ENCODE measurements at places on chromosomes 5 and 9.
A peak's percentile ranks its signal among the peaks of the same experiment; 100 is the strongest.

- H3K36me3 ChIP-seq = no peaks in the 10 kb centered on the region
- H3K4me1 ChIP-seq = peaks cover 7% of the 10 kb centered on the region
- peak overlapping the region; percentile 7 for H3K4me3 ChIP-seq
- no peak overlapping the region for H3K27ac ChIP-seq
These were observed 12.6 kb downstream of the LMX1B start for GRCh38 chr9:126626127-126626925.

GRCh38 chr5:156326718-156327259, at the start of gene SGCD:
Gene SGCD (plus strand): TSS chr5:156327164.
- H3K27ac ChIP-seq = peak within 1 kb of the TSS; percentile 58
- no peaks in the 10 kb centered on the region for H3K27me3 ChIP-seq
- no peaks in the 10 kb centered on the region for H3K36me3 ChIP-seq
- peaks cover 4% of the 10 kb centered on the region for H3K4me1 ChIP-seq
- peak; percentile 39 for DNase-seq

DNA sequence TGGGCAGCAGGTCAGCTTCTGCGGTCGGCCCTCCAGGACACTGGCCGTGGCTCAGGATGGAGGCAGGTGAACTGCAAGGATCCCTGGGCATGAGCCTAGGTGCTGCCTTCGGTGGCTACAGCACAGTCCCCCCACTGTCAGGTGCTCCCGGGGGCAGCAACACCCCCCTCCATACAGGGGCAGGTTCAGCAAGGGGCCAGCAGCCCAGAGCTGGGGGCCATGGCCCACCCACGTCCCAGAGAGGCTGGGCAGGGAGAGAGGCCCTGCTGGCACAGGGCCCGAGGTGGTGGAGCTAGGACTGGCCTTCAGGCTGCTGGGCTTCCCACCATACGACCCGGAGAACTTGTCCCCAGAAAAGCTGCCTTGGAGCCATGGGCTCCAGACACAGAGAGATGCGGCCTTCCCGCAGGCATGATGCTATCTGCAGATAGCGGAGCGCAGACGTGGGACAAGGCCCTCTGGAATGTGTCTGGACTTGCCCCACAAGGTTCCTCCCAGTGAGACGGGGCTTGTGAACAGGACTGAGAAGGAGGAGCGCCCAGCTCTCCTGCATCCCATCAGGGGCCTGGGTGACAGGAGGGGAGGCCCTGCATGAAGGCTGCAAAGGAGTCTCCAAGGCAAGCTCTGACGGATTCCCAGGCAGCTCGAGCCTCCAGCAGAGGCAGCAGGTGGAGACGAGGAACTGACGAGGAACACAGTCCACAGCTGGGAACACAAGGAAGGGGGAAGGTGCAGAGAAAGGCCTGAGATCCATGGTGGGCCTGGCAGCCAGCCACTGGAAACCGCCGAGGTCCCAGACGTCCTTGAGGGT, 111.1 kb downstream of the VAV2 start:
- no peaks in the 10 kb centered on the region for H3K27me3 ChIP-seq
- no peaks in the 10 kb centered on the region for H3K36me3 ChIP-seq
- no peak for DNase-seq

GRCh38 chr5:10297646-10298204, 10.0 kb downstream of the CMBL start:
- no peak for DNase-seq
- H3K36me3 ChIP-seq = no peaks in the 10 kb centered on the region
- no peaks in the 10 kb centered on the region for H3K27me3 ChIP-seq
- H3K4me3 ChIP-seq = no peak overlapping the region
- no peak overlapping the region for H3K27ac ChIP-seq

- H3K27me3 ChIP-seq = no peaks in the 10 kb centered on the region
- no peaks in the 10 kb centered on the region for H3K36me3 ChIP-seq
- DNase-seq = no peak
These were observed 11.9 kb upstream of the LRRC14B start for GRCh38 chr5:179401-179800.

GRCh38 chr5:168612996-168613395, 33.8 kb upstream of the PANK3 start:
- H3K4me3 ChIP-seq = no peak overlapping the region
- no peaks in the 10 kb centered on the region for H3K36me3 ChIP-seq
- DNase-seq = no peak
- no peaks in the 10 kb centered on the region for H3K27me3 ChIP-seq
- H3K27ac ChIP-seq = no peak overlapping the region
- H3K4me1 ChIP-seq = no peaks in the 10 kb centered on the region

DNA sequence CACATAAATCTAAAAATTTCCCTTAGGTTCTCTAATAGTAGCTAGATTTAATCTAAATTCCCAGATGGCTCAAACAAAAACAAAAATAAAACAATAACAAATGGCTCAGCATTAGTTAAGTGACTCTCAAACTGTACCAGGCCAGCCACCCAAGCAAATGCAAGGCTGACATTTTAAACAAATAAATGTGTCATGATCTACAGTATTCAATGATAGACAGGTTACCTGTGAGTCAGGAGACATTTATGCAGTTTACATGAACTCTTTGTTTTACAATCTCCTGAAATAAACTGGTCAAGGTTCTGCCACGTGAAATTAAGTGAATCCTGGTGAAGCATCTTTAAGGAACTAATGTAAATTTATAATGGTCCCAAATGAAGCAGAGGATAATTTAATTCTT, 580.2 kb upstream of the PTPRD start:
- H3K4me3 ChIP-seq = no peak overlapping the region
- H3K4me1 ChIP-seq = no peaks in the 10 kb centered on the region
- DNase-seq = no peak
- no peaks in the 10 kb centered on the region for H3K27me3 ChIP-seq
- H3K27ac ChIP-seq = no peak overlapping the region
- H3K36me3 ChIP-seq = no peaks in the 10 kb centered on the region

- H3K4me3 ChIP-seq = no peak overlapping the region
- DNase-seq = no peak
- H3K4me1 ChIP-seq = peaks cover 56% of the 10 kb centered on the region
- no peaks in the 10 kb centered on the region for H3K27me3 ChIP-seq
These were observed 67.1 kb downstream of the DAB2IP start for GRCh38 chr9:121718501-121718900.

GRCh38 chr5:151212406-151212798, 11.5 kb downstream of the CCDC69 start:
- H3K36me3 ChIP-seq = no peaks in the 10 kb centered on the region
- H3K4me3 ChIP-seq = no peak overlapping the region
- no peaks in the 10 kb centered on the region for H3K27me3 ChIP-seq

Data from tibial nerve (tissue), 4 donors.